Panc1 (cell line): ENCODE measurements at places on chromosomes 5 and 9. TPM values are rescaled to one million over a fixed set of nuclear protein-coding genes. Genes with fewer than 3 reads are reported as not detected.

Gene KLF4
- total RNA-seq: 5.2 TPM

Gene SET
- total RNA-seq: 422 TPM

Gene TMEM141
- total RNA-seq: 53.5 TPM

Gene NUTM2G
- not detected for total RNA-seq

Gene DCTN3
- total RNA-seq: 110 TPM

Gene WDR41
- 57.3 TPM for total RNA-seq

Gene TYRP1
- 0.23 TPM for total RNA-seq

GRCh38 chr5:9283473-9283872 lies 262.4 kb downstream of the SEMA5A start:
- no peak for DNase-seq

DNA sequence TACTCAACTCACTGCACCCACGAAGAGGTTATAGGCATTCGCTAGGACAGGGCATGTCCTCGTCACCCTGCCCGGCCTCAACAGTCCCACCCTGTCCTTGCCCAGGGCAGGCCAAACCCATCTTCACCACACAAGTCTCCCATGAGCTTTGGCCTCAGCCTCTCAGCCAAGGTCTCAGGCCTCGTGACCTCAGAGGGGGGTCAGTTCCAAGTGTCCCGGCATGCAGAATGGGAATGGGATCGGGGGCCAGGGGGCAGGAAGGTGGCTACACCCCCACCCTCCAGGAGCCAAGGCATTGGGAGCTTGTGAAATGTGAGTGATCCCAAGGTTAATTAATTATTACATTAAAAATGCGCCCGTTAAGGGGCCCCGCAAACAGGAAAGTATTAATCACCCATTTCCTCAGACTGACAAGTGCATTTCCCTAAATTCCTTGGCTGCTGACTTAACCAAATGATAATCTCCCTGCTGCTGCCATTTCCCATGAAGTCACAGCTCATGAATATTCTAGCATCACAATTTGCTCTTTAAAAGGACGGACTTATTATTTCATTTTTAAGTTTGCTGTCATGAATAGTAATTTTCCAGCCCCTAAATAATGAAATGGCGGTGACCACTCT lies 8.0 kb upstream of the UBAC1 start:
- no peak for DNase-seq

DNA sequence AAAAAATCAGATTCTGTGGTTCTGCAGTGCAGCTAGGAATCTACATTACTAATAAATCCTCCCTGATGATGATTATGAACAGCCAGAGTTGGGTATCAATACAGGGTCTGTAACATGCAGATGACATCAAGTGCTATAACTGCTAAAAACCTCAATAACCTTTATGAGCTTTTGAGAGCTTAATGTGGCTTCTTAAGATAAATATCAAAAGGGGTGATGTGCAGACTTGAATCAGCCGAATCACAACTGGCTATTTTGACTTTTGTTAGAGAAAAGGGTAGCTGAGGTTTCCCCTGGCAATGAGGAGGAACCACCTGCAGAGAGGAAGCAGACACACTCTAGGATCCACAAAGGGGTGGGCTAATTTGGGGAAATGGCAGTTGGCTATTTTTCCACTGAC lies 30.2 kb downstream of the CAPSL start:
- DNase-seq: no peak

DNA sequence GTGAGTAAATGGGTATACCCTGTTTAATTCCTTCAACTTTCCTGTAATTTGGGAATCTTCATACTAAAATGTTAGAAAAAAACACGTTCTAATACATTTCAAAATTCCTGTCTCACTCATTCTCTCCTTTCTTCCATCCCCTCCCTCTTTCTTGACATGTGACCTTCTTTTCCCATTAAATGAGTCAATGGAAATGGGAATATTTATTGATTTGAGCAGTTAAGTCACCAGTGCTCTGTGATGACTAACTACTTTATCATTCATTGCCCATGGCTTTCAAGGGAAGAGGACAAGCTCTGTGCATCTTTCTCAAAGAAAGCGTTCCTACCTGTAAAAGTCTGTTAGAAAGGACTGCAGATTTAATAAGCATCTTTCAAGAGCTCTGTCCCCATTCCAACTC lies 144.4 kb upstream of the MAP3K1 start:
- DNase-seq: no peak

- DNase-seq: no peak
Observed at GRCh38 chr5:113447498-113448050, 12.8 kb upstream of the TSSK1B start.

DNA sequence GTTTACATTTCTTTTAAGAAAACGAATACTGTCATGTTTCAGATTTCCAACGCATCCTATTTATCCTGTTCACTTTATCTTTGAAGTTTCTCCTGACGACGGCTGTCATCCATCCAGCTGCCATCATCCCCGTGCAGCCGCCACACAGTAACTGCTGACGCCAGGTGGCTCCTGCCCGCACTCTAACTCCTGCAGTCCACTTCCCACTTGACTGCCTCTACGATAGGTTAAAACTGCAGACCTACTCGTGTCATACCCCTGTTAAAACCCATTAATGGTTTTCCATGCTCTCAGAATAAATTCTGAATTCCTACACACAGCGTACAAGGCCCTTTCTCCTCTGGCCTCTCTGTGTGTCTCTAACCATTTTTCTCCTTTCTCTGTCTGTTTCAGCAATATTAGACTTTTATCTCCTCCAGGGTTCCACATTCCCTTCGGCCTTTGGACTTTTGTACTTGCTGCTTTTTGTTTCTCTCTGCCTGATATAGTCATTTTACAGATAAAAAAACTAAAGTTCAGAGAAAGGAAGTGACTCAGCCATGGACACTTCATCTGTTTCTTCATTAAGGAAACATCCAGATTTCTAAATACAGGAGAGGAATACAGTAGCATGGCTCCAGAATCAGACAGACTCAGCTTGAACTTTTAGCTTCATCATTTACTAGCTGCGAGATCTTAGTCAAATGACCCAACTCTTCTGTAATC lies 84.9 kb downstream of the ADAMTS12 start:
- no peak for DNase-seq

DNA sequence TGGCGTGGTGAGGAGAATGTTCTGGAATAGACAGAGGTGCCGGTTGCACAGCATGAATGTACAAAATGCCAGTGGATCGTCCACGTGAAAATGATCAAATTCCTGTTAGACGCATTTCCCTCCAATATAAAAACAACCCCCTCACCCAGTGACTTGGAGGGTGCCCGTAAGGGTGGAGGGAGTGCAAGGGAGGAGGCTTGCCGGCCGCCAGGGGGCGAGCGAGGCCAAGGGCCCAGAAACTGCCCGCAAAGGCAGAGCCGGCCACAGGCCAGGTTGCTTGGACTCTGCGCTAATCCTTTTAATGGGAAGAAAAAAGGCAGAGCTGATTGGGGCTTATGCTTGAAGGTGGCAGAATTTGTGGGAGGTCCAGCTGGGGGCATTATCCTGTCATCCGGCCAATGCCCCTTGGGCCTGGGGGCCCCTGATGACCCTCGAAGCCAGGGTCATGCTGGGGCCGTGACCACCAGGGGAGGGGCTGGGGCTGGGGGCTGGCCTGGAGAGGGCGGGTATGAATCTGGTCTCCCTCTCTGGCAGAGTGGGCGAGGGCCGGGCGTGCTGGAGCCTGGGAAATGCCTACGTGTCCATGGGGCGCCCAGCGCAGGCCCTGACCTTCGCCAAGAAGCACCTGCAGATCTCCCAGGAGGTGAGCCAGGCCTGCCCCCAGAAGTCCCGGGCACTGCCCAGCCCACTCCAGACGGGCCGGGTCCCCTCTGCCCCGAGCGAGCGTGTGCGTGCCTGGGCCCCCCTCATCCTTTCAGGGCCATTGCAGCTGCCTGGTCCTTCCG lies 12.0 kb downstream of the GPSM1 start:
- DNase-seq: peak; percentile 32

DNA sequence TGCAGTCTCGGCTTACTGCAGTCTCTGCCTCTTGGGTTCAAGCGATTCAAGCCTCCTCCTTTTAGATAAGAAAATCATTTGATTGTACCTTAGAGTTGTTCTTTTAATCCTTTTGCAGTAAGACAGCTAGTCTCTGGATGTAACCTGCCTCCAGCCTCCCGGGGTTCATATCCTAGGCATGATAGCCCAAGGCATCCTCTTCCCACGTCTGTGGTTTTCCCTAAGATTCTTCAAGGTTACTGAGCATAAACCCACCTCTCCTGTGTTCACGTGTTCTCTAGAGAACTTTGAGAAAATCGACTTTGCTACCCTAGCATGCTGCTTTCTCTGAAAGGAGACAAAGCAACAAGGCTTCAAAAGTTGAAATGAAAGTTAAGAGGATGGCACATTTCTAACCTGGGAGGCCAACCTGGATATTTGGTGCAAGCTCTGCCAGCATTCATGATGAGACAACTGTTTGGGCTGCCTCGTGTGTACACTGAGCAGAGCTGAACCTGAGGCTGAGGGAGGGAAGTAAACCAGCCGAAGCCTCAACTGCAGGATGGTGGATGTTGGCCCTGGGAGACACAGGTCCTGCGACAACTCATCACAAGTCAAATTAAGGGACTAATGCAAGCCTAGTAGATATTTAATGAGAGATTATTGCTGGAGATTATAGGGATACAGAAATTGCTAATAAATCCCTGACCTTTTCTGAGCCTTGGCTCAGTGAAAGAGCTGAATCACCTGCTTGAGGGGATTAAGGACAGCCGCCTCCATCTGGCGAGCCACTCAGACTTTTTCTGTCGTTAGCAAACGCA lies 261.8 kb downstream of the ARHGAP26 start:
- DNase-seq: no peak

DNA sequence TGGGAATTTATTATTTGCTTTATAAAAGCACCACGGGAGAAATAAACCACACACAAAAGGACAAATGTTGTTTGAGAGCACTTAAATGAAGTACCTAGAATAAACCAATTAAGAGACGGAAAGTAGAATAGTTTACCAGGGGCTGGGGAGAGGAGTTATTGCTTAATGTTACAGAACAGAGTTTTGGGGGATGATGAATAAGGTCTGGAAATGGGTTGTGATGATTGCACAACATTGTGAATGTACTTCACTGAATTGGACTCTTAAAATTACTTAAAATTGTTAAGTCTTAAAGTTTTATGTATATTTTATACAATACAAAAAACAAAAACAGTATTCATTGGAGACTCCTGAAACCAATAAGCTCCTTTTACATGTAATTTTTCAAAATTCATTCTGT lies 1.5 kb downstream of the ZBTB43 start:
- DNase-seq: no peak

GRCh38 chr9:81372628-81373191 lies 316.6 kb downstream of the TLE1 start:
- no peak for DNase-seq

- no peak for DNase-seq
Observed at GRCh38 chr9:136868644-136869043, 2.5 kb upstream of the EDF1 start.

- no peak for DNase-seq
Observed at GRCh38 chr5:180787711-180788431, 14.7 kb downstream of the MGAT1 start.

DNA sequence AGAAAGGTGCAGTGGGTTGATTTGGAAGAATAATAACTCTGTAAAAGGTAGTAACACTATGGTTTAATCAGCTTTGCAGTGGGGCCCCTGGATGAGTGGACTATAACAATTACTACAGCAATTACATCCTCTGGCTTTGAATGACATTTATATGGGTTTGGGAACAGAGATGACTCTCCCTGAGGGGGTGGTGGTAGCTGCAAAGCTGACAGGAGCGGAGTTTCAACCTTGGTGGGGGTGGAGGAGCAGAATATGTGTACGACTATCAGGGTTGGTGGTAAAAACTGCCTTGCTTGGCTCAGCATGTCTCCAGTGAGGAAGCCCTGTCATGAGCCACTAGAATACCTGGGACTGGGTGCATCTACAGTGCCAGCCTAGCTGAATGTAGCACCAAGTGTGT lies 28.3 kb upstream of the NR3C1 start:
- DNase-seq: no peak

DNA sequence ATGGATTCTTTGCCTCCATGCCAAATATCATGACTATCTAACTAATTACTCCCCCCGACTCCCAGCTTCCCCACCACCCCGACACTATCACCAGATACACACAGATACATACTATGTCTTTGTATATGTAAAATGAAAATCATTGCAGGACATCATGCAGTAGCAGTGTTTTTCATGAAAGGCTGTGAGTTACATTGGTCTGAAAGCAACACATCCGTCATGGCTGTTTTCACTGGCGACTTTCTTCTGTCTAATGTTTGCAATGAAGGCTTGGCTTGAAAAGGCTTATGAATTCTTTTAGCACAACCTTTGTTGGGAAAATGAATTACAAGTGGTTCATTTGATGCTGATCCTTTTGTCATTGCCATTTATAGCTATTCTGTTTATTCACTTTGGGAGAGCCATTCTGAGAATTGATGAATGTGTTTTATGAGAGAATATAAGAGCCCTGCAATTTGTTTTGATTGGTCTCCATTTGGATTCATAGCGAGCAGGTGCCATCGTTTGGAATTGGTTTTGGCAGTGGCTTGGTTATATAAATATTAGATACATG lies 103.4 kb downstream of the PIP5K1B start:
- no peak for DNase-seq

GRCh38 chr5:72871366-72872024 lies 55.0 kb downstream of the TNPO1 start:
- DNase-seq: no peak

DNA sequence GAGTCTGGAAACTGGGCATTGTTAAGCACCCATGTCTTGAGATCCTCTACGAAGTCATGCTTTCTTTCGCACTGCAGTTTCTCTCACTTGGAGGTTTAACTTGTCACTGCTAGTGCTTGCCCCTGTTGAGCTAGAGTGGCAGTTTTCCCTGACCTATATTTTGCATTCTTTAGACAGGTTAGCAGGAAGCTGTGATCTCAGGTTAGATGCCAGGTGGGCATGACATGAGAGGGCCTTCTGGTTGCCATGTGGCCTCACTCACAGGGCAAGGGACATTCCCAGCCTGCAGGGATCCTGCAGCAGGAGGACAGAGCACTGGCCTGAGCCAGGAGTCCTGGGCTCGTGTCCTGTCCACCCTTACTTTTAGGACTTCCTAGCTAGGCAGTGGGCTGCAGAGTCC lies 28.6 kb downstream of the SLC36A1 start:
- no peak for DNase-seq

DNA sequence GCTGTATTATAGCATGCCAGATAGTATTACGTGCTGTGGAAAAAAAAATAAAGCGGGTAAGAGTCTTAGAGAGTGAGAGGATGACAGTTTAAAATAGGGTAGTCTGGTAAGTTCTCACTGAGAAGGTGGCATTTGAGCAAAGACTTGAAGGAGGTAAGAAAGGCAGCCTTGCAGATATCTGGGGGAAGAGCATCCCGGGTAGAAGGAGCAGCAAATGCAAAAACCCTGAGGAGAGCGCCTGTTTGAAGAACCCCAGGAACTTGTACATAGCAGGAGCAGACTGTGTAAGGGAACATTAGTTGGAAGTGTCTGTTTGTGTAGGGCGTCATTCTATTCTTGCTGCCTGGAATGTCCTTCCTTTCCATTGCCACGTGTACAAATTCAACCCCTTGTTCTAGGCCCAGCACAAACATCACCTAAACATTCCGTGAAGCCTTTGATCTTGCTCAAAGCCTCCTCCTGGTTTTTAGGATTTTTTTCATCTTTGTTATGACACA lies 2.6 kb downstream of the AP3S1 start:
- no peak for DNase-seq
